ENCODE measurements at places on chromosomes 5 and 9.

DNA sequence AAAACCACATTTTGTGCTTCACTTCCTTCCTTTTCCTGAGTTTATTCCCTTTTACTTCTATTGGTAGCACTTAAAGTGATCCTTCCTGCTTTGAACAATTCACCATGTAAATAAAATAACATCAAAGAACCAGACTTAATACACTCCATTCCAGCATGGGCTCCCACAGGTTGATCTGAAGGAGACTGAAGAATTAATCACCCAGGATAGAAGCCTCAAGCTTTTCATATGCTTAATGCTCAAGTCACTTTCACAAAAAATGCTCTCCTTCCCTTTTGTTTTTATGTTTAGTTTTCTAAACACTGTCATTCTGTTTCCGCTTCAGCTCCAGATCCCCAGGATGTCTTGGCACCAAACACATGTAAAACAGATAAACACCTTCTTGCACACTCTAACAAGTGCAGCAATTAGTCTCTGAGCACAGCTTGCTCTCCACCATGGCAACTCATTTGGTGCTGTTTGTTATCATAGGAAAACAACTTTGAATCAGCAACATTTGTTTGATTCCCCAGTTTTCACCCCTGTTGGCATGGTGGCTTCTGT lies 37.0 kb downstream of the DMRTA1 start:
- DNase-seq: no peak

DNA sequence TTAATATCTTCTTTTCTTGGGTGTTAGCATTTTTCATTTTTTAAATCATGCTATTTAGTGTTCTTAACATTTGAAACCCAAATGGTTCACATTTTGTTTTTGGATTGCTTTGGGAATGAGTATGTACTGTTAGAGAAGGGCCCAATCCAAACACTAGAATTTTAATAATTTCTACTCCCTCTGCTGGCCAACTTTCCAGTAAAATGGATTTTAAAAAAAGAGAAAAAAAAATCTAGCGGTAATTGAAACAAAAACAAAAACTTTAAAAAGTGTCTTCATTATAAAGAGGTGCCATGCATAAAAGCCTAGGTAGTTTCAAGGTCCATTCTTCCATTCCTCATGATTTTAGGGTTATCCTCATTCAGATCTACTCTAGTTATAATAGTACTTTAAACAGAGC lies 32.1 kb upstream of the RICTOR start:
- DNase-seq: no peak

DNA sequence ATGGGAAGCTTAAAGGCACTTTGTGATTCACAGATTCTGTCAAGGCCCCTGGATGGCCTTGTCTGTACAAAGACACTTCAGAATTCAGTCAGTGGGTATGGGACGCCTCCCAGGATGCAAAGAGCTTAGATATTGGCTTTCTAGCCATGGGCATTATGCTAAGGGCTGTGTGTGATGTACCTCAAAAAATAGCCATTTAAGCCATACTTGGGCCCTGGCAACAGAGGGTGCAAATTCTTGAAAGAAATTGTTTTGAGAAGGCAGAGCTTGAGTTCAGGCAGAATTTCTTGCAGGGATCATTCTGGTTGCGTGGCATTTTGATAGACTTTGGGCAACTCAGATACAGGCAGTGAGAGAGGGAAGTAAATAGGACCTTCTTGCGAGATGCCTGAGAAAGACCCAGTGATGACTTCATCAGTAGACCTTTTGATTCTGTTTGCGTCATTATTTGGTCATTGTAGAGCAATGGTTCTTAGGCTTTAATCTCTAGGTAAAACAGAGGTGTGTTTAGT lies 3.9 kb downstream of the CYFIP2 start:
- DNase-seq: no peak

DNA sequence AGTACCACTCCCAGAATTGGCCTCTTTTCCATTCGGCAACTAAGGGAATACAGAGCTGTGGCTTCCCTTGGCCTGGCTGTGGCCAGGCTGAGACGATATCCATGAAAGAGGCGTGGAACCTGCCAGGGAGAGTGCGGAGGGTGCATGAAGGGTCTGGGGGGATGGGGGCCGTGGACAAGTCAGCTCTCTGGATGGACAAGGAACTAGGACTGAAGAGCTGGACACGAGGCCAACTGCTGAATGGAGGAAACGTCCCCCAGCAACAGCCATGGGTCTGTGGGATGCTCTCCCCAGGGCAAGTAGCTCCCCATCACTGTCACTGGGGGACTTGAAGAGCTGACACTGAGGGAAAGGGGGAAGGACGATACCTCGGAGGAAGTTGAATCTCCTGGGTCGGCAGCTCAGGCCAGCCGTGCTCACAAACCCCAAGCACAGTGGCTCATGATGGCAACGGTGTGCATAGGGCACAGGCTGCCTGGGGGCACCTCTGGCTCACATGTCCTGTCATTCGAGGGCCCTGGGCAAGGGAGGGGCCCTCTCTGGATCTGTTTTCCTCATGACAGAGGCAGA lies 4.1 kb upstream of the OLFM1 start:
- DNase-seq: no peak

GRCh38 chr9:36127652-36128244 lies 8.8 kb upstream of the GLIPR2 start:
- DNase-seq: no peak

DNA sequence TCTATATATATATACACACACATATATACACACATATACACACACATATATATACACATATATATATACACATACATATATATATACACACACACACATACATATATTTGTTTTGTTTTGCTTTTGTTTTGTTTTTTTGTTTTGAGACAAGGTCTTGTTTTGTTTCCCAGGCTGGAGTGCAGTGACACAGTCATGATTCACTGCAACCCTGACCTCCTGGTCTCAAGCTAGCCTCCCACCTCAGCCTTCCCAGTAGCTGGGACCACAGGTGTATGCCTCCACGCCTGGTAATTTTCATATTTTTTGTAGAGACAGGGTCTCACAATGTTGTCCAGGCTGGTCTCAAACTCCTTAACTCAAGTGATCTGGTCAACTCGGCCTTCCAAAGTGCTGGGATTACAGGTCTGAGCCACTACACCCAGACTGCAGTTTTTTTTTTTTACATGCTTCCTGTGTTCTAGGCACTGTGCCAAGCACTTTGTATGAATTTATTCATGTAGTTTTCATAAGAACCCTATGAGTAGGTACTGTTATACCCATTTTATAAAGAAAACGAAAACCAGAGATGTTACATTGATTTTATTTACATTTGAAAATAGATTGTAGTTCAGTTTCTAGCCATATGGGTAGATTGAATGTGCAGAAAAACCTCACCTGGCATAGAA lies 120.7 kb downstream of the PBX3 start:
- DNase-seq: peak; percentile 31

DNA sequence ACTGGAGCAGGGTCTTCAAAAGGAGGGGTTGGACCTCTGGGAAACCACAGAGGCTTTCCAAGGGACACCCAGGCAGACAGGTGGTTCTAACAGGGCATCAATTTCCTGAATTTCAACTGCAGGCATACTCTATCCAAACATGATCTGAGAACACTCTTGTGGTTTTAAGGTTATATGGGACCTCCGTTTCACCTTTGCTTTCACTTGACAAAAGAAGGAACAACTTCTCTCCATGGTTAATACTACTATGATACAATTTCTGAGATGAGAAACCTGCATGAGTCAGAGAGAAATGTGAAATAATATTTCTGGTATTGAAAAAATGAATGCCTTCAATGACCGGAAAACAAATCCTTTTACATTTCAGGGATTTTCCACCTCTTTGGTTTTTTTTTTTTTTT lies 28.0 kb upstream of the ERAP1 start:
- DNase-seq: no peak

DNA sequence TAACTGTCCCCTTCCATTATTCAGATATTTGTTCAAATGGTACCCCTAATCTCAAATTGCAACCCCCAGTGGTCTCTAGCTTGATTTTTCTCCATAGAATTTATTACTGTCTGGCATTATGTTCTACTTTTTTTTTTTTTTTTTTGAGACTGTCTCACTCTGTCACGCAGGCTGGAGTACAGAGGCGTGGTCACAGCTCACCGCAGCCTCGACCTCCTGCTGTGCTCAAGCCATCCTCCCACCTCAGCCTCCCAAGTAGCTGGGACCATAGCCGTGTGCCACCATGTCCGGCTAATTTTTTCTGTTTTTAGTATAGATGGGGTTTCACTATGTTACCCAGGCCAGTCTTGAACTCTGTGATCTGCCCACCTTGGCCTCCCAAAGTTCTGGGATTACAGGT lies 2.0 kb upstream of the REEP5 start:
- no peak for DNase-seq

DNA sequence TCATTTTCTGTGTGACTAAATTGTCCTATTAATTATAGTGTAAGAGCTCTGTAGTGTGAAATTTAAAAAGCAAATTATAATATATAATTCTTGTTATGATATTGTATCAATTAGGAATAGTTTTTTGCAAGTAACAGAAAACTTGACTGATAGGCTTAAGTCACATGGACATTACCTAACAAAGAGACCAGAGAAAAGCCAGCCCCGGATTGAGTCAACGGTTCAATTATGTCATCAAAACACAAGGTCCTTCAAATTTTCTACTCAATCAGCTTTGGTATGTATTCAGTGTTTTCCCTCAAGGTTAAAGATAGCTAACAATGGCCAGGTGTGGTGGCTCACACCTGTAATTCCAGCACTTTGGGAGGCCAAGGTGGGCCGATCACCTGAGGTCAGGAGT lies 126.7 kb upstream of the PTGER4 start:
- no peak for DNase-seq

DNA sequence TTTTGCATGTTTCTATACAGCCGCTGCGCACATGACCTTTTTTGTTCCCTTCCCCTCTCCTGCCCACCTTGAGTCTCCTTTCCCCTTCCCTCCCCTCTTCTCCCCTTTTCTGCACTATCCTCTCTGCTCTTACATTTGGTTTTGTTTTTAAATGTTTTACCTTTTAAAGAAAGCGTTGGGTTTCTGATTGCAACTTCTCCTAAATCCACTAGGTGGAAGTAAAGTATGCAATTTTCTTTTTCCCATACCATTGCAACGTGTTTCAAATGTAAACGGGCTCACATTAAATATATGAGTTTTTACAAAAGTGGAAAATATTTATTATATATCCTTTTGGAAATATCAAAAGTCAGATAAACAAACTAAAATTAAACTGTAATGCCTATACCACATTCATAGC lies 500.9 kb downstream of the DIRAS2 start:
- peak; percentile 78 for DNase-seq

DNA sequence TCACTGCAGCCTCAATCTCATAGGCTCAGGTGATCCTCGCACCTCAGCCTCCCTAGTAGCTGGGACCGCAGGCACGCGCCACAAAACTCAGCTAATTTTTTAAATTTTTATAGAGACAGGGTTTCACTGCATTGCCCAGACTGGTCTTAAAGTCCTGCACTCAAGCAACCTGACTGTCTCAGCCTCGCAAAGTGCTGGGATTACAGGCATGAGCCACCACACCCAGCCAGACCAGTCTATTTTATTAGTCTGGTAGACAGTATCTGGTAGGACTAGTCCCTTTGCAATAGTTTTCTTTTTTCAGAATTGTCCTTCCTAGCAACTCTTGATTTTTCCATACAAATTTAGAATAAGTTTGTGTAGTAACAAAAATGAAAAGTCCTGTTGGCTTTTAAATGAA lies 14.1 kb upstream of the GPR150 start:
- DNase-seq: no peak

GRCh38 chr5:68576805-68577204 lies 361.2 kb downstream of the PIK3R1 start:
- DNase-seq: no peak

DNA sequence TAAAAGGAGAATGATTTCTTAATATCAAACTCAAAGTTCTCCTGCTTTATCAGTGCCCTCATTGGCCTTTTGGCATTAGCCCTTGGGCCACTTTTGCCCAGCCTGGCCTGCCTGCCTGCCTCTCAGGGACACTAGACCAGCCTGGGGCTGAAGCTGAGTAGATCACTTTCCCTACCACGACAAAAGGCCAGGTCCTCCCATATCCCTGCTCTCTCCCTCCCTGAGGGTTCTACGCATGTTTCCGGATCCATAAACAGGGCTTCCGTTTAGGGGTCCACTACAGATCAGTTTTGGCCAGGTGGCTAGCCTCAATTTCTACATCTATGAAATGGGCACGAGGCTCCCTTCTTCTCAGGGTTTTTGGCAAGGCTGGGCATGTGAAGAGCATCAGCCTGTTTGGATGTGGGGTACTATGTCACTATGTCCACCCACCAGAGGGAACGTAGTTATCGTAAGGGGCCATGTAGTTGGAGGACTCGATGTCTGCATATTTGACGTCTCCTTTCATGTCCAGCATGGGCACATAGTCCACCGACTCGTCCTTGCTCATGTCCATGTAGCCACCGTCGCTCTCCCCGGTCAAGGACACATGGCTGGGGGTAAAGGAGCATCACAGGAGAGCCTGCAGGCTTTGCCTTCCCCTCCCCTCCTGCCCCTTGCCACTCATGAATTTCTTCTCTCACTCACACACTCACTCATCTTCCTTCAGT lies 34.0 kb downstream of the PDGFRB start:
- DNase-seq: no peak

DNA sequence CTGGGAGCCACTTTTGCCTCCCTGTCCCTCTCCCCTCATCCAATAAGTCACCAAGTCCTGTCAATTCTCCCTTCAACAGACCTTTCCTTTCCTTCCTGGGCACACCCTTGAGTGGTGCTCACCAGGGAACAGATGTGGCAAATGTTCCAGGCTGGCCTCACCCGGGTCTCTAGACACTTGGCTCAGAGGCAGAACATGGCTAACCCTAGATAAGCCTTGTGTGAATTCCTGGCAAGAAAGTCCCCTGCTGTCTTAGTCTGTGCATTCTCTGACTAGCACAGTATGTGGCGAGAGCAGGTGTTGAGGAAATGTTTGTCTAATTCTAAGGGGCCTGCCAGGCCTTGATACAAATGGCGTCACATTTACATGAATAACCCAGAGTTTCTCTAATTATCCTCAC lies 41.2 kb upstream of the PTGS1 start:
- no peak for DNase-seq

DNA sequence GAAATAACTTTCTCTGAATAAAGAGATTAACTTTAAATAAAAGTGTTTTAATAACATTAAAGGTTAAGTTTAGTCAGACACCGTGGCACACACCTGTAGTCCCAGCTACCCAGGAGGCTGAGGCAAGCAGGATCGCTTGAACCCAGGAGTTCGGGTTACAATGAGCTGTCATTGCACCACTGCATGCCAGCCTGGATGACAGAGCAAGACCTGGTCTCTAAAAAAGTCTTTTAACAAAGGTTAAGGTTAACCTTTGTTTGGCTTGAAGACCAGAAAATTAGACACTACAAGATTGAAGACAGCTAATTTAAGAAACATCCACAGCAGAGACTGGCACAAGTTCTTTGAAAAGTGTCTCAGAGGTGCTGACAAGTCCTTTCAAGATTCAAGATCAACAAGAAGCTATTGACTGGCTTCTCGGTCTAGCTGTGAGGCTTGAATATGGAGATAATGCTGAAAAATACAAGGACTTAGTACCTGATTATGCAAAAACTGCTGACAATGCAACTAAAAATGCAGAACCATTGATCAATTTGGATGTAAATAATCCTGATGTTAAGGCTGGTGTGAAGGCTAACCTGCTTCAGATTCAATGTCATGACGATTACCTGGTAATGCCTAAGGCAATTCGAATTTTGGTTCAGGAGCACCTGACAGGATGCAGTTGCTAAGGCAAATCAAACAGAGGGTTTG lies 48.8 kb downstream of the FAM81B start:
- DNase-seq: no peak

- DNase-seq: no peak
These were observed 9.4 kb upstream of the PLCXD3 start for GRCh38 chr5:41519801-41520200.

- DNase-seq: peak; percentile 50
These were observed 53.2 kb downstream of the ZNF474 start for GRCh38 chr5:122182491-122182921.

GRCh38 chr5:171700318-171700912 lies 85.2 kb upstream of the SMIM23 start:
- no peak for DNase-seq

GRCh38 chr9:127769929-127770582 lies 8.4 kb downstream of the SH2D3C start:
- DNase-seq: no peak

All from NCI-H1092 treated with DMSO at 0.1 percent for 48 hours (cell line).